ENCODE measurements at places on chromosomes 12 and 14.

DNA sequence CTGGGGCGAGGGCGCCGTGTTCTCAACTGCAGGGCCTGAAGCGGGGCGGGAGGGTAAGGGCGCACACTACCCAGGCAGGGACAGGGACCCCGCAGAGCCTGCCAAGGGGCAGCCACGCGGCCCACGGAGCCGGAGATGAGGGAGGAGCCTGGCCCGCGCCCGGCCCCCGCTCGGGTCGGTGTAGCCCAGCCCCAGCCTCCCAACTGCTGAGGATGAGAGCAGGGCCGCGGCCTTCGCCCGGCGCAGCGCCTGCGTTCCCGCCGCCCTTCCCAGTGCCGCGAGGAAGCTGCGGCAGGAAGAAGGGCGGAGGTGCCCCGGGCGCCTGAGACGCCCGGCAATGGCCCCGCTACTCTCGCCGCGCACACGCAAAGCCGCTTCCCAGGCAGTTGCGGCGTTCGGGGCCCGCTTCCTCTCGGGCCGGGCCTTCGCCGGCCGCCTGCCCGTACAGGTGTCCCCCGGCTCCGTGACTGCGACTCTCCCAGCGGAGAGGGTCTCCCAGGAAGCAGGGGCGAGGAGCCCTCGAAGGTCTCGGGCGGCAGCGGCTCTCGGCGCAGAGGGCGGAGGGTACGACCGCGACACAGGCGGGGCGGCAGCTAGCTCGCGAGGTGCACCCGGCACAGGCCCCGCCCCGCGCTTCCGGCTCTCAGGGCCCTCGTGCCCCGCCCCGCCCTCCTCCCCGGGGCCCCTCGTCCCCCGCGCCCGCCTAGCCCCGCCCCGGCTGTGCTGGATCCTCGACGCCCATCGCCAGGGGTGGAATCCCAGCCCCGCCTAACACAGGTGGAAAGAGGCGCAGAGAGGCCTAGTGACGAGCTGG, 24.8 kb upstream of the YY1 start:
- DNase-seq = peak; percentile 94

- DNase-seq = no peak
These were observed 196.5 kb upstream of the AMIGO2 start for GRCh38 chr12:47276253-47276620.

DNA sequence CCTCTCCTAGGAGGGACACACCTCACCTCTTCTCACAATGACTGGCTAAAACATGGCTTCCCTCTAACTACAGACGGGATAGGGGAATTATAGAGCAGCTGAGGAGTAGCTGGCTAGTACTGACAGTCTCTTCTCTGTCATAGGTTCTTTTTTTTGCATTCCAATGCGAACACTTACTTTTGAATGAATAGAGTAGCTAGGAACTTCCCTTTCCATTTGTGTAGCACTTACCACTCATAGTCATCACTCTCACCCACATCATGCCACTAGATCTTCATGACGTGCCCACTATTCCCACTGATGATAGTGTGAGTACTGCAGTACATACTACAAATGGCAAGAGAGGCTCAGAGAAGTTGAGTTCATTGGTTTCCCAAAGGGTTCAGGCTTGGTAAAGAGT, 143.9 kb upstream of the HIF1A start:
- no peak for DNase-seq

- DNase-seq = no peak
These were observed 287.6 kb upstream of the E2F7 start for GRCh38 chr12:77352946-77353345.

GRCh38 chr14:61939776-61940175, 177.6 kb downstream of the SNAPC1 start:
- no peak for DNase-seq

DNA sequence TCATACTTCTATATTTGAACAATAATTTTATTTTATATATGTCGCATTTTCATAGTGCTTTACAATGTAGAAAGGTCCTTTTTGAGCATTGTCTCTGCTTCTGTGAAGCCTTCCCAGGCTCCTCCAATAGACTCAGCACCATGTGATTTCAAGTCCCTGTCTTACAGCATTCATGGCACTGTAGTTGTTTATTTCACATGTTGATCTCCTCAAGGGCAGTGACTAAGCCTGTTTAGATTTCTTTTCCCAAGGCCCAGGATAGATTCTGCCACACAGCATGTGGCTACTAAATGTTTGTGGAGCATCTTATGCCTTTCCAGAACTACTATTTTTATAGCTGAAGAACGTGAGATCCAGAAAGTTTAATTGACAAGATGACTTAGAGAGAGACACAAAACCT, 391.7 kb downstream of the TMEM117 start:
- no peak for DNase-seq

- no peak for DNase-seq
These were observed 203.5 kb upstream of the NOS1 start for GRCh38 chr12:117564881-117565280.

DNA sequence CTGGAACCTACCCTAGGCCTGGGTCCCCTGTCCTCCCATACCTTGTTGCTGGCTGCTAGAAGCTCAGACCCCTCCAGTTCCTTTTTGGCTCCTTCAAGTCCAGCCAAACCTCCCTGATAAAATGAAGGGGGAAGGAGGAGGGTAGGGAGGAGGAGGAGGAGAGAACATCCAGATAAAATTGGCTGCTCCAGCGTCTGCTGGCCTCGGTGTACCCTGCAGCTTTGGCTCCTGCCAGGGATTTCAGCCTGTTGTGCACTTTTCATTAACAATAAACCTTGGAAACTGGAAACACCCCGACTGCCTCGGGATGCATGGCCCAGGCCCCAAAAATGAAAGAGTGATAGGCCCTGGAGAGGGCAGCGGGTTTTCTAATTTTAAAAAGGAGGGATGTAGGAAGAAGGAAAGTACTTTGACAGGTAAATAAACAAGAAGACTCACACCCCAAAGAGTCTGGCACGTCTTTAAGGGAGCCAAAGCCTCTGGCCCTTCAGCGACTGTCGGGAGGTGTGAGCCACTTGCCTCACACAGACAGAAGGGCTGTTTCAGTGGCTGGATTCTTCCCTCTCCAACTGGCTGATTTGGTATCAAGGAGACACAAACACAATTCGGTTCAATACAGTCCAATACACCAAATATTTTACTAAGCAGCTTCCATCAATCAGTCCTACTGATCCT, 49.8 kb downstream of the NUAK1 start:
- no peak for DNase-seq

- DNase-seq = no peak
These were observed 3.0 kb downstream of the ZFYVE21 start for GRCh38 chr14:103718572-103718971.
